Fibroblast of skin of left quadriceps (primary cell): ENCODE measurements at places on chromosomes 6 and 20.
A peak's percentile ranks its signal among the peaks of the same experiment; 100 is the strongest.

DNA sequence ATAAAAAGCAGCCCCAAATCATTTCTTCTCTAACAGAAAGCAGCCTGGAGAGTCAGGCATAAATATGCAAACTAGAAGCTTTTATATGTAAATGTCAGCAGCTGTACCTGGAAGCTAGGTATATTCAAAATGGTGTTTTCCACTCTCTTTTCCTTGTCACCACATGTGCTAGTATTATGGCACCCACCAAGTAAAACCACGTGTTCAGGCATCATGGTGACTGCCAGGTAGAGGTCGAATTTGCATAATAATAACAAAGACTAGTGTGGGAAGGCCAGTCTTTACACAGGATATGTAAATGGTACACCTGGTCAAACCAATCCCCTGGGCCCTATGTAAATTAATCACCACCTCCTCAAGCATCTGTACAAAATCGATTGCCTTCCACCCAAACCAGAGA, 124.0 kb downstream of the MMUT start:
- no peak for DNase-seq

DNA sequence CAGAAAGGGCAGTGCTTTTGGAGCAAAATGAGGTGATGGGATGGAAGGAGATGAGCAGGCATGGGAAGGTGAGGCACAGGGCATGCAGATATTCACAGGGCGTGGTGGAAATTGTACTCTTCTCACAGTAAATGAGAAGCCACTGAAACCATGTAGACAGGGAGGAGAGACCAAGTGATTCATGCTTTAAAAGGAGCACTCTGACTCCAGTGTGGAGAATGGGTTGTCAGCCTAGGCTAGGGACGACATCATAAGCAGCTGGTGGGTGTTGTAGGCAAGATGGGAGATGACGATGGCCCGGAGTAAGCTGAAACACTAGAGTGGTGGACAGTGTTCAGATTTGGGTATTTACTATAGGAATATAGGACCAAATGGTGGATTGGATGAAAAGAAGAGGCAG, 18.4 kb downstream of the PDE7B start:
- no peak for DNase-seq

DNA sequence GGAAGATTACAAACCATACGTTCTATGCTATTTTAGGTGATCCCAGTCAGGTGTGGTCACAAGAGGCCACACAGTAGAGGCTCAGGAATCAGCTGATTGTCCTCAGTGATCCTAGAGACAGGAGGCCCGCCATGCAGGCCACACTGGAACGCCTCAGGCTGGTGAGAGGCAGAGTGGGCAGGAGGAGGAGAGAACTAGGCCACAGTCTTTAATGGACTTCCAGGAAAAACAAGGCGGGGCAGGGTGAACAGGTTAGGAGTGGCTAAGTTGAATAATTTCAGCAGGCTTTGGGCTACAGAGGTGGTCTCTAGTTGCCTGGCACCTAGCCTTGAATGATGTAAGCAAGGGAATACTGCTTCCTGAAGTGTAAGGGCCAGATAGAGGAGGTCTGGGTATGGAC, 101.2 kb downstream of the GMDS start:
- no peak for DNase-seq

DNA sequence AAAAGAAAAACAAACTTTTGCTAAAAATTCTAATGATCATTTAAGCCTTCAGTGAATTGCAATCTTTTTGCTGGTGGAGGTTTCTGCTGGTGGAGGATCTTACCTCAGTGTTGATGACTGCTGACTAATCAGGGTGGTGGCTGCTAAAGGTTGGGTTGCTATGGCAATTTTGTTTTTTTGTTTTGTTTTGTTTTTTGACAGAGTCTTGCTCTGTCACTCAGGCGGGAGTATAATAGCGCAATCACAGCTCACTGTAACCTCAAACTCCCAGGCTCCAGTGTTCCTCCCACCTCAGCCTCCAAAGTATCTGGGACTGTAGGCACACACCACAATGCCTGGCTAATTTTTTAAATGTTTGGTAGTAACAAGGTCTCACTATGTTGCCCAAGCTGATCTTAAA, 94.7 kb downstream of the ANKRD6 start:
- no peak for DNase-seq

- no peak for DNase-seq
Observed at GRCh38 chr20:23222531-23223200, 127.9 kb upstream of the NXT1 start.

- DNase-seq = peak; percentile 78
Observed at GRCh38 chr6:43627008-43627825, 1.8 kb downstream of the GTPBP2 start.

DNA sequence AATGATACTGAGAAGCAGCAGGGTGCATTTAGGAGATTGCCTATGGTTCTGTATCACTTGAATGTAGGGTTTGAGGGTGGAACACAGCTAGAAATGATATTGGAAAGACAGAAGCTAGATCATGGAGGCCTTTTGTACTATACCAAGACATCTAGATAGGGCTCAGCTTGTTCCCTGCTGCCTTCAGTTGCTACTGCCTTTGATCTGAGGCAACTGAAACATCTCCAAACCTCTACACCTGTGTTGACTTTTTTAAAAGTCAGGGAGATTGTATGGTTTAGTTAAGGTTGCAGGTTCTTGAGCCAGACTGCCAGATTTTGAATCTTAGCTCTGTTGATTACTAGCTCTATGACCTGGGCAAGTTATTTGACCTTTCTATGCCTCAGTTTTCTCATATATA, 12.7 kb downstream of the BLTP3A start:
- no peak for DNase-seq

GRCh38 chr6:152309648-152310047, 327.5 kb downstream of the SYNE1 start:
- no peak for DNase-seq

DNA sequence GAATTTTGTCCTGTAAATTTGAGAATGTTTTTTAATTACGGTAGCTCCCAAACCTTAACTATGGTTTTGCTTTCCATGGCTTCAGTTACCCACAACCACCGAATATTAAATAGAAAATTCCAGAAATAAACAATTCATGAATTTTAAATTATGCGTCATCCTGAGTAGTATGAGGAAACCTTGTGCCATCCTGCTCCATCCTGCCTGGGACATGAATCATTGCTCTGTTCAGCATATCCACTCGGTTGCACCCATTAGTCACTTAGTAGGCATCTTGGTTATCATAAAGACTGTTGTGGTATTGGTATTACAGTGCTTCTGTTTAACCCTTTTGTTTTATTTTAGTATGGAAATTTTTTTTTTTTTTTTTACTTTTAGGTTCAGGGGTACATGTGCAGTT, 39.7 kb downstream of the KCNS1 start:
- DNase-seq = no peak

DNA sequence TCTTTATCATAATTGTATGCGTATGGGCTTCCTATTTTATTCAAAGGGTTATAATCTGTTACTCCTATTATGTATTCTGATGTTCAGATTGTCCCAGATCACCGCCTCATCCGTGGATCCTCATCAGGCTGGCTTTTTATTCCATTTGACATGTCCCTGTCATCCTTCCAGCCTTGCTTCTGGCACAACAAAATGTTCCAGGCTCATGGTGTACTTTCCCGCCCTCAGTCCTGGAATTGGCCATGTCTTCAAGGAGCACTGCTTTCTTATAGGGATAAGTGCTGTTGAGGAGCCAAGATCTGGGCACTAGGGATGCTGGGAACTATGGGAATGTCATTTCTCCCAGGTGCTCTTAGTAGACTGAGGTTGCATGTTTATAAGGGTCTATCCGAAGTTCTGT, 207.8 kb downstream of the JARID2 start:
- no peak for DNase-seq

GRCh38 chr6:53309059-53309900, 39.5 kb downstream of the ELOVL5 start:
- DNase-seq = peak; percentile 59

- DNase-seq = no peak
Observed at GRCh38 chr20:32906200-32906599, 47.5 kb downstream of the EFCAB8 start.

DNA sequence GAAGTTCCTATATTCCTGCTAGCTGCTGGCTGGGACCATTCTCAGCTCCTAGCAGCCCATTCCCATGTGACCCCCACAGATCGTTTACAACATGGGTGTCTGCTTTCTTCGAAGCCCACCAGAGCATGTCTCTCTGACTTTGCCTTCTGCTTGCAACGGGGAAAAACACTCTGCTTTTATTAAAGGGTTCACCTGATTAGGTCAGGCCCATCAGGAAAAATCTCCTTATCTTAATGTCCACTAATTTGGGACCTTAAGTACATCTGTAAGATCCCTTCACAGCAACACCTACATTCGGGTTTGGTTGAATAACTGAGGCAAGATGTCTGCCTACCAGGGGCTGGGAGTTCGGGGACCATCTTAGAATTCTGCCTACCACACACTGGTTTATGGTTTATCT, 496.9 kb downstream of the CDKAL1 start:
- DNase-seq = no peak
